HEK293T (cell line): ENCODE measurements at places on chromosomes 2 and 18.
A peak's percentile ranks its signal among the peaks of the same experiment; 100 is the strongest.

DNA sequence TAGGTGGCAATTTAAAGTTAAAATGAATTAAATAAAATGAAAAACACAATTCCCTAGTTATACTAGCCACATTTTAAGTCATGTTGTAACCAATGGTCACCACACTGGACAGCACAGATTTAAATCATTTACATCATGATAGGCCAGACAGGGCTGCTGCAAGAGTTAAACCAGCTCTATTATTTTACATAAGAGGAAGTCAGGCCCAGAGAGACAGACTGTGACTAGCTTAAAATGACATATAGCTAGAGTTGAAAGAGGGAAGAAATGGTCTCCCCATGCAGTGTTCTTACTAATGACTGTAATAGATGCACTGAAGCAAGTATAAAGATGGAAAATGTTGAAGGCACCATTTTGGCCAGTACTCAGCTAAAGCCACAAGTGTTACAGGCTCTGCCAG lies 69.6 kb downstream of the SLC66A3 start:
- no peak for DNase-seq

DNA sequence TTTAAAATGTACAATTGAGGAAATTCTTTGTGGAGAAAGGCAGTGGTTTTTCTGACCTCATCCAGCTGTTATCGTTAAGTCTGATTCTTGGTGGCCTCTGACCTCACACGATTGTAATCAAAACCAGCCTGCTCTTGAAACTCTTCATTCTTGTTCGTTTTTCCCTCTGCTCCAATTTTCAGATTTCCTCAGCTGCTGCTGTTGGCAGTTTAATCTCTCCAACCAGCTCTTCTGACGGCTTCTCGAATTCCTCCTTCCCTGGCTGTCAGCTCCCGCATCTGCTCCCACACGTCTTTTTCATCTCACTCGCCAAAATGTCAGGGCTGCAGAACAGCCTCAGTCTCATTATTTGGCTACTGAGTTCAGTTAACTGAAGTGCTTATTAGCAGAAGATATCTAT lies 136.1 kb downstream of the DCDC2C start:
- DNase-seq: no peak

- DNase-seq: peak; percentile 34
Measured at GRCh38 chr2:231795525-231796327, 9.5 kb downstream of the COPS7B start.

GRCh38 chr2:57693965-57694364 lies 352.6 kb upstream of the VRK2 start:
- no peak for DNase-seq

- DNase-seq: no peak
Measured at GRCh38 chr2:241935314-241935713, 65.8 kb downstream of the RTP5 start.

GRCh38 chr2:237533668-237534161 lies 32.7 kb upstream of the PRLH start:
- DNase-seq: no peak

- DNase-seq: no peak
Measured at GRCh38 chr2:120599656-120600055, 136.0 kb upstream of the GLI2 start.

GRCh38 chr2:215919624-215920243 lies 93.6 kb downstream of the MREG start:
- DNase-seq: no peak

GRCh38 chr2:98561018-98561417 lies 47.3 kb downstream of the COA5 start:
- DNase-seq: no peak

DNA sequence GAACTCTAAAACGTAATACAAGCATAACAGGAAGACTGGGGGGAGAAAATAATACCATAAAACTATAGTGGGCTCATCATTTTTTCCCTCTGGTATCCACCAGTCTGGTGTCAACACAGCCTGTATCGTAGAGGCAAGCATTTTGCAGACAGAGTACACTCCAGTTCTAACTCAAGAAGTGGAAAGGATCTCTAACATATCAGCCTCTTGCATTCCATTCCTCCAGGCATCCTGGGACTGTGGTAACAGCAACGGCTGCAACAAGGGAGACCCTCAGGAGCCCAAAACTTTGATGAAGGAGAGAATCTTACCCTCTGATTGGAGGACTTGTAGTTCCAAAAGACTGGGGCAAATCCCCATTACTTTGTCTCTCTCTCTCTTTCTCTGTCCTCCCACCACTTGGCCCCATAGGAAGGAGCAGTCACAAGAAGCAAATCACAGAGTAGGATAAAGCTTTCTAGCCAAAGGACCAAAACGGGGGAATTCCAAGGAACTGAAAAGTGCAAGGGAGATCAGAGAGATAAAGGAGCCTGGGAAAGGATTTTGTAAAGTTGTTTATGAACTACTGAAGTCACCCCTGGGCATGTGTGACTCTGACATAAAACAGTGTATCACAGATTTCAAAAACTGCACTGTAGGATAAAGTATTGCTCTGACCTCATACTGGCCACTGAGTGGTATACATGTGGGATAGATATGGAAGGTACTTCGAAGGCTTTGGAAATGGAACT lies 11.9 kb downstream of the FRZB start:
- DNase-seq: no peak

GRCh38 chr2:231051116-231051515 lies 5.6 kb upstream of the PSMD1 start:
- DNase-seq: no peak

GRCh38 chr18:5197461-5197860 lies 404 bp upstream of the AKAIN1 start:
- no peak for DNase-seq

DNA sequence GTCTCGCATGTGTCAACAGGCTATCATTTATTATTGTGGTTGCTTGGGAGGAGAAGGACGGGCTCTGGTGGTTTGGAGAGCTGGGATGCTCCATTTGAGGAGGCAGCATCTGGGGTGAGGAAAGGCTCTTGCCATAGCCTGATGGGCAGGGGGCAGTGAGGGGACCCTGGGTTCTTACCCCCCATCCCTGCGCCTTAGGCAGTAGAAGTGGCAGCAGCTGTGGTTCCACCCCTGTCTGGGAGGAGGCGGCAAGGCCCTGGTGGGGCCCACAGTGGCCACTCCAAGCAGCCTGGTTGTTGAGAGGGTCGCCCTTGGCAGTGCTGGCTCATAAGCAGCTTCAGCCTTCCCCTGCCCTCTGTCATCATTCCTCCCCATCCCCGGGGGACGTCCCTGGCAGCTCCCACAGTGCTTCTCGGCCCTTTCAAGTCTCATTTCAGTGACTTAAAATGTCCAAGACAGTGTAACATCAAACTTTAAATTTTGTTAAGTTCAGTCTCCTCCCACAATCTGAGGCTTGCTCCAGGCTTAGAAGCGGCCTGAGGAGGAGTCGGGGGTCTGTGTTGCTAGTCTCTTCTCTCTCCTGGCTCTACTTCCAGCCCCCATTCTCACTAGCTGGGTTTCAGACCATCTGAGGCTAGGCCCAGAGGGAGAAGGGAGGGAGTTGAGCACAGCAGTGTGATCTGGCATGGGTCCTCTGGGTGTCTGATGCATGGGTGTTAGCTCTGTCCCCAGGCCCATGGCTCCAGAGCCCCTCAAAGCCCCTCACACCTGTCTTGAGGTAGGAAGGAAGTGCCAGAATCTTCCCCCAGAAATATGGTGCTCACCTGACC lies 34.9 kb upstream of the PTPN4 start:
- DNase-seq: no peak

DNA sequence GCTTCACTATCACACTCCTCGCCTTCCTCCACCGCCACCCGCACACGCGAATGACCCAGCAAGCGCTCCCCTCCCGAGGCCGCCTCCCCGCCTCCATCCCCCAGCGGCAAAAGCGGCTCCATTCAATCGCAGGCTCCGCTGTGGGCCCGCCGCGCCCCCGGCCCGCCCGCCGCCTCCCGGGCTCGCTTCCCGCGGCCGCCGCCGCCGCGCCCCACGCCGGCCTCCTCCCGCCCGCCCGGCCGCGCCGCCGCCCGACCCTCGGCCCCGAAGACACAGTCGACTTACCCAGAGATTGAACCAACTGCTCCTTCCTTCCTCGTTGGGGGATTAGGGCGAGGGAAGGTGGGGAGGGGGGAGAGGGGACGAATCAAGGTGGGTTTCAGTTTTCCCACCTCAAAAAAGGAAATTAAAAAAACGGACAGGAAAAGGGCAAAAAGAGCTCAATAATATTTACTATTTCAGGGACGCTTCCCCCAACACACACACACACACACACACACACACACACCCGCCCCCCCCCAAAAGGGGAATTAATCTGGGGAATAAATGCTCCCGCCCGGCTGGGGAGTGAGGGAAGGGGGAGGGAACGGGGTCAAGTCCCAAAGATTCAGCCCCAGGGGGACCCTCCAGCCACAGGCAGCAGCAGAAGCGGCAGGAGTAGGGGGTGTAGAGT lies 743 bp downstream of the XPO1 start:
- DNase-seq: peak; percentile 8

DNA sequence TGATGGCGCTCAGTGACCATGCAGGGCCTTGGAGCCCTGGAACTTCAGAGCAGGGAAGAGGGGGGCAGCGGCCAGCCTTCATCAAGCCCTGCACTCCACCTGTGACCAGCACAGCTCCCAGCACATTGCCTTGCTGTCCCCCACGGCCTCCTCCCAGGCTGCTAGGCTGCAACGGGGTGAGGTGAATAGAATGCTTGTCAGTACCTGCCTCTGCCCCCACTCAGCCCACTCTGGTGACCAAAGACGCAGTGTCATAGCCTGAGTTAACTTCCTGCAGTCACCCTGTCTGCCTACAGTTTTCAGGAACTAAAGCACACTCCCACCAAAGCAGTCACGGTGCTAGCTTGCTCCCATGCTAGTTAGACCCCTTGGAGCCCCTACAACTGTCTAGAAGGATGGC lies 72.1 kb downstream of the STPG4 start:
- no peak for DNase-seq

DNA sequence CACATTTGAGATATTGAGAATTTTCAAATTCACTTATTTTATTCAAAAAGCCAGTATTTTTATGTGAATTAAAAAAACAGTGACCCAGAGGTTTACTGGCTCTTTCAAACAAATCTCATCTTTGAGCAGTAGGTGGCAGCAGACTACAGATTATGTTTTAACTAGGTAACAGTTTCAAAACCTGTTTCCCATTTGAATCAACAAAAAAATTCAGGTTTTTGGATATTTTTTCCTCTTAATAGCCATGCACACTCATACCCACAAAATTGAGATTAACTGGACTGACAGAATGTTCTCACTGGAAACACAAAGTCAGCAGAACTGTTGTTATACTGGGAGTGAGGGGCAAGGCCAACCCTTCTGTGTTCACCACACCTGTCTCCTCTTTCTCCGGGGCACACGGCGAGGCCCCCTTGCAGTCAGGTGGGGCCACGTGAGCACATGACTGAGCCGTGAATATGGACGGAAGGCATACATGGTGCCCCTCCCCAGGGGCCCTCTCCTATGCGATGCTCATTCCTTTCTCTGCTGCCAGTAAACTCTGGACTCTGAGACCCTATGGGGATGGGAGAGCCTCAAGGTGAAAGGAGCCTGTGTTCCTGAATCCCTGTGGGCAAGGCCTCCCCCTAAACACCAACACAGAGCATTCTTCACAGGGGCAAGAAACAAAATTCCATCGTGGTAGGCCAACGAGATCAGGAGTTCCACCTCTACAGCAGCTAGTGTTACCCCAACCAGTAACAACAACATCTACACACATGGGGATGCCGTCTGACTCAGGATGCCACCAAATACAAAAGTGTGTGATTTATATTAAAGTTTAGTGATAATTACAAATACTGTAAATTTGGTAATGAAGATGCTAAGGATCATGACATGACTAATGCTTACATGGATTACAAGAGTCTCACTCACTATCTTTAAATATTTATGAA lies 80.4 kb downstream of the LPIN2 start:
- DNase-seq: peak; percentile 28

- no peak for DNase-seq
Measured at GRCh38 chr2:9384521-9384920, 38.8 kb downstream of the ITGB1BP1 start.

DNA sequence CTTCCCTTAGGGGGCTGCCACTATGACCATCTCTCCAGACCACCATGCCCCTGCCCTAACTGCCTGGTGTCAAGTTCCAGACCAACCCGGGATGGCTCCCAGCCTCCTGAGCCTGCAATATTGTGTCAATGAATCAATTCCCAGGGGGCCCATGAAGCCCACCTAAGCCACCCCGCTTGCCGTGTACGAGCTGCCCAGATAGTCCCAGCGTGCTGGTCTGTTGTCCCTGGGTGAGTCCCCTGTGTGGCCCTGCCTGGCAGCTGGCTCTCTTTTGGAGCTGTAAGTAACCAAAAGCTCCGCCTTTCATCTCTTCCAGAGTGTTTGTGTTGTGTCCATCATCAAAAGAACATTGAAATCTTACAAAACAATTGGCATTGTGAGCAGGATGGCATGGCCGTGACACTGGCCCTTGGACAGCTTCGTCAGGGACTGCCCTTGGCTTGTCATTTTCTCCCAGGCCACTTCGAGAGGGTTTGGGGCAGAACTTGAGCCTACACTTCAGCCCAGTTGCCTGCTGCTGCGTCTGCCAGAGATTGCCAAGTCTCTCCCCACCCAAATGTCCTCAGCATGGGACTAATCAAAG lies 11.3 kb upstream of the MAL start:
- DNase-seq: no peak

DNA sequence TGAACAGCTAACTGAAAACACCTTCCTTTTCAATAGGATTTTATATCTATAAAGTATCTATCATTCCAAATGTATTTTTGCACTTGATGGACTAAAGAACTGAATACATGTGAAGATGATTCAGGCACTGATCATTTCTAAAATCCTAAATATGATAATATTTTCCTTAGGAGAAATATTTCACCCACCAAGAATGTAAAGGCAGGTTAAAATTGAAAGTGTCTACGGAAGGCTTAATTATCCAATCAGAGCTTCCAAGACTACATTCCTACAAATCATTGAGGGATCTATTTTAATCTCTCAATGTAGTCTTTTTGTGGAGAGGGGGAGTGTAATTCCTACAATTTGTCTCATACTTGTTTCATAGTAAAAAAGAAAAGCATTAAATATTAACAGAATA lies 3.6 kb downstream of the GALNT3 start:
- no peak for DNase-seq

DNA sequence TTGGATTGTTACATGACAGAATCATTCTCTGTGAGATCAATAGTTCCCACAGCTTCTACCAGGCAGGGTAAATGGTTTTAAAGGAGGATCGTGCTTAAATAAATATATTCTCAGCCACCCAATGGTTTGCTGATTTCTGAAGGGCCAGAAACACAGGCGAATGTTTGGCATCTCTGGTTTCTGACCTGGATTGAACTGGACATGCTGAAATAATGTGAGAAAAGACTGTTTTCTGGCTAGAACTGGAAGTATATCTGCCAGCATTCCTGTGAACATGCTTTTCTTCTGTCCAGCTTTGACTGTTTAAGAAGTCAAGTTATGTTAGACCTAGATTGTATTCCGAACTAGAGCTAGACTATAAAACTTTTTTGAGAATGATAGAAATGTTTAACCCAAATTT lies 77.1 kb upstream of the COL3A1 start:
- DNase-seq: no peak

GRCh38 chr2:168422584-168422983 lies 33.5 kb upstream of the CERS6 start:
- DNase-seq: no peak

GRCh38 chr18:9210966-9211365 lies 74.4 kb downstream of the ANKRD12 start:
- no peak for DNase-seq

GRCh38 chr2:43136876-43137275 lies 89.5 kb downstream of the ZFP36L2 start:
- no peak for DNase-seq

GRCh38 chr2:115976916-115977315 lies 1534.5 kb downstream of the DPP10 start:
- no peak for DNase-seq
